Activated CD4-positive, CD25-positive, alpha-beta regulatory T cell (primary cell): ENCODE measurements at places on chromosomes 16 and 17.

- no peak for DNase-seq
These were observed 9.5 kb upstream of the GALK1 start for GRCh38 chr17:75774471-75774990.

- no peak for DNase-seq
These were observed 64.8 kb downstream of the SEC14L1 start for GRCh38 chr17:77205396-77206125.

DNA sequence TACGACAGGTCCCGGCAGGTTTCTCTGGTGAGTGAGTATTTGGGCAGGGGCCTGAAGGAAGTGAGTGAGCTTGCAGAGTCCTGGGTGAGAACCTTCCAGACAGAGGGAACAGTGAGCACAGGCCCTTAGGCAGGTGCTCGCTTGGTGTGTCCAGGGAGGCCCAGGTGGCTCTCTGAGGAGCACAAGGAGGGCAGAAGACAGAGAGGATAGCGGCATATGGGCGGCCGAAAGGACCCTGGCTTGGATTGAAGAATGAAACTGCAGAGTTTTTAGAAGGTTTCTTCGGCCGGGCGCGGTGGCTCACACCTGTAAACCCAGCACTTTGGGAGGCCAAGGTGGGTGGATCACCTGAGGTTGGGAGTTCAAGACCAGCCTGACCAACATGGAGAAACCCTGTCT, 6.7 kb downstream of the DRG2 start:
- no peak for DNase-seq

DNA sequence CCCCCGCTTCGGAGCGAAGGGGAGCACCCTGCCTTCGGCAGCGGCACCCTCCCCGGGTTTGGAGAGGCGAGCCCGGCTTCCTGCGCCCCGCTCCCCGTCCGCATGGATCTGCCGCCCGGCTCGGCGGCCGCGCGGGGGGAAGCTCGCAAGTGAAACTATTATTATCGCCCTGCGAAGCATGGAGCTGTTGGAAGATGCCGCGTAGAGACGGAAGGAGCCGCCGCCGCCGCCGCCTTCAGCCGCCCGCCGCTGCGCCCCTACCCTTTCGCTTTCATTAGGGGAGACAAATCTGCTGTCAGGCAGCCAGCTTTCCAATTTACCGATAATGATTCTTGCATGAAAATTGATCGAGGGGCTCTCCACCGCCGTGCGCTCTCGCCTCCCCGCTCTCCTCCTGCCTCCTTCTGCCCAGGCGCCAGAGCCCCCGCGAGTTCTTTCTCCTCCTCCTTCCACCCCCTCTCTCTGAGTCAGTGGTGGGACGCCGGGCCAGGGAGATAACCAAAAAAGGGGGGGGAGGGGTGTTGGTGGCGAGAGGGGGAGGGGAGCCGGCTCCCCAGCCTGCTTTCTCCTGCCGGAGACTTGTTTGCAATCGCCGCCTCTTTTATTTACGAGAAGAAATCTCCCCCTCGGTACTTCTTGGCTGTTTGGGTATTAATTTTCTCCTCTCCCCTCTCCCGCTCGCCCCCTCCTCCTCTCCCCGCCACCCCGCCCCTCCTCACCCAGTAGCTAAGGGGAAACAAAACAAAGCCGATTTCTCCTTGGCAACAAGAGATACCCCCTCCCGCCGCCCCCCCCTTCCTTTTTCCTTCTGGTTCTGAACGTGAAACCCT, 58.0 kb upstream of the GSE1 start:
- DNase-seq = no peak

DNA sequence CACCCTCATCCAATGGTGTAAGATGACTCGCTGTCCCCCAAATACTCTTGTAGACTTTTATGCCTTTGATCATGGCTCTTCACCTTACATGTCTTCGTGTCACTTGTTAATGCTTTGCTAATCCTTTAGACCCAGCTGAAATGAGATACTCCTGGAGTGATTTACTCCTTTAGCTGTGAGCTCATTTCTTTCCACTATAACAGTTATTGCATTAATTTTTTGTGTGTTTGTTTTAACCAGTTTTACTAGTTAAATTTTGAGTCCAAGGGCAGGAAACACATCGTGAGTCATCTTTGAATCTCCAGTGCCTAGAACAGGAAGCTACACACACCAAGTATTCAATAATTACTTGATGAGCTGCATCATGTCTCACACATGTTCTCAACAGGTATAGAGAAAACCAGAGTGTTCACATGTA, 6.5 kb upstream of the CTCF start:
- no peak for DNase-seq

DNA sequence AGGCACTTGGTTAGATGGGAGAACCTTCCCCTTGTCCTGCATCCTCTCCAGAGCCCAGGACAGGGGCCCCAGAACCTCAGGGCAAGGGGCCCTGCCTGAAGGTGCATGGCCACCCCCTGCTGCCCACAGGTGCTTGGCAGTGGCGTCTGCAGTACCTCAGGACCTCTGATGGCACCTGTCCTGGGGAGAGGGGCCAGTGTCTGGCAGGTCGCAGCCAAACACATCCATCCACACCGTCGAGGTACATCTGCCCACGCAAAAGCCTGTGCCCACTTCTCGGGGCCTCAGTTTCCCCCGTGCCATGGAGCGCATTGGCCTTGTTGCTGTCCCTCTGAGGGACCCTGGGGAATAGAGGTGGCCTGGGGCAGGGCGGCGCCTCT, 9.3 kb downstream of the MAP2K3 start:
- no peak for DNase-seq
